ENCODE measurements at places on chromosomes 4 and X.

DNA sequence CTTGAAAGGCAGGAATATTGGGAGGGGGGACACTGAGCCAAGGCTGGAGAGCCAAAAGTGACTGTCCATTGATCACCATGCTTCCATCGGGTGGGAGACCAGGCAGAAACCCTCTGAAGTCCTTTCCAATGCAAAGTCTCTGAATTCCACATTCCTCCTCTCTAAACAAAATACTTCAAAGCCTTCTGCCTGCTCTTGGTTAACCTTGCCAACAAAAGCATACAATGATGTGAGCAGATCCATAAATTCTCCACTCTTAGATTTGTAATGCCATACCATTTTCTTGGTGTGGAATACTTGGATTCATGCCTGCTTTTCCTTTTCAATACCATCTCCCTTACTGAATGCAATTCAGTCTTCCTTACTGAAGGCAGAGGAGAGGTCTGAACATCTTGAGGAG is 74.1 kb upstream of the FAM9B start:
- no peak for DNase-seq

DNA sequence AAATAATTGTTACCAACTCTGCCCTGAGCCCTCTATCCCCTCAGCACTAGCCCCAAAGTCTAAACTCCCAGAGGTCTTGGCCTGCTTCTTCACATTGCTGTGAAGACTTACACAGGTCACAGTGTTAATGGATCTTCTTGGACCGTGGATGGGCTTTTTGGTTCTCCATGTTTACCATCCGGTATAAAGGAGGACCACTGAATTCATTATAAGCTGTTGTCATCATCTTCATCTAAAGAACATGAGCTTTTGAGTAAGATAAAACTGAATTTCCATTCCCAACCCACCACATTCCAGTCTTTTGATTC is 8.5 kb downstream of the NUDT11 start:
- DNase-seq: no peak

DNA sequence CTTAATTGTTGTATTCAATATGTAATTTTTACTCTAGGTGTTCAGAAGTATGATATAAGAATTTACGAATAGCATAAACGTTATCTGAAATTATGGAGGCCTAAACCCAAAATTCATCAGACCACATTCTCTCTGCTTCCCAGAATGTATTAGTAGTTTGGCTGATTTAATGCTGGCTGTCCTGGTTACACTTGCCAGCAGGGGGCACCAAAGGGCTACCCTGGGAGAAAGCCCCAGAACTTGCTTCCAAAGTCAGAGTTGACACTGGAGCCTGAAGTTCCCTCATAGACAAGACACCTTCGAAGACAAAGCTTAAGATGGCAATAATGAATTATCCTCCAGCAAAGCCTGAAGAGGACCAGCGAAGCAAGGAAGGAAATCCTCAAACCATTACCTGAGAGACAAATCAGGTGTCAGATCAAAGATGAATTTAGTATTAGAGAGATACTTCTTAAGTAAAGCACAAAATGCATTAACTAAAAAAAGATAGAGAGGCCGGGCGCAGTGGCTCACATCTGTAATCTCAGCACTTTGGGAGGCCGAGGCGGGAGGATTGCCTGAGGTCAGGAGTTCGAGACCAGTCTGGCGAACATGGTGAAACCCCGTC is 11.3 kb upstream of the ANOS1 start:
- peak; percentile 43 for DNase-seq

DNA sequence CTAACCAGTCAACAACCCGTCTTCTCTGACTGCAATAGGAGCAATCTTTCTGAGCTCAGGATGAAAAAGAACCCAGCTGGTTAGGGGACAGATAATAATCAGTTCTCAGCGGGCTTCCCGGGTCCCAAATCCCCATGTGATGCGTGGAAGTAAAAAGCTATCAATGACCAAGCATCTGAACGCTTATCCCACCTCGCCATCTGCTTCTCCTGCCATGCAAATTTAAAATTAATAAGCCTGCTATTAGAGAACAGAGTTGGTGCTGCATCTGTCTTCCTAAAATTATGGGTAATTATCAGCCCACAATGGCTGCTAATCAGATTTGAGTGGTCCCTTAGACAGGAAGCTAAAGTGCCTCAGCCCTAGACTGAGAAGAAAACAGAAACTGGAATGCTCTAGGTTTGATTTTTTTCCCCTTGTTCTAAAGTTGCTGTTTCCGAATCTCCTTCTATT is 37.5 kb downstream of the AFAP1 start:
- no peak for DNase-seq

- DNase-seq: no peak
Observed at GRCh38 chr4:26544421-26544820, 39.5 kb upstream of the TBC1D19 start.

Measured in CD4-positive, alpha-beta T cell treated with Interleukin-15 for 4 hours (primary cell).